DMS 273 treated with DMSO at 0.1 percent for 48 hours (cell line): ENCODE measurements at places on chromosomes 3 and 15.

DNA sequence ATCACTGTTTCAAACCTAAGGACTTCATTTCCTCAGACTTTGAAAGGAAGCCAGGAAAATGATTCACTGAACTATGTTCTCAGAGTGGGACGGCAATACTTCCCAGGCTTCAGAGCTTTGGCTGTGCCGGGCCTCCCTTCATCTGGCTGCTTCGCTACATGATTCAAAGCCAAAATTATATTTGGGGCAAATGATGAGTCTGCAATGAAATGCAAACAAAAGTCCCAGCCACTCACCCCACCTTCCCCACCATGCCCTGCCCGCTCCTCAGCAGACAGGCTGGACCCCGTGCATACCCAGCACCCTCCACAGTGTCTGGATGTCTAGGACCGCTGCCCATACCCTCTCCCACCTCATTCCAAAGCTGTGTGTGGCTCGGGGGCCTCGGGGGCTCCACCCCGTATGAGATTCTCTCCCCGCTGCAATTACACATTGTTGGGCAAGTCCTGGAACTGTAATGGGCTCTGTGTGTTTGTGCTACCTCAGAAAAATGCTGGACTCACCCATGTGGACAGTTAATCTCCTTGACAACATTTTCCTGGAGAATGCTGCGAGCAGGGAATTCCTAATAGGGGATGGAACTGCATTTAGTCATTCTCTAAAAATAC, 32.2 kb downstream of the ATP10A start:
- no peak for DNase-seq

DNA sequence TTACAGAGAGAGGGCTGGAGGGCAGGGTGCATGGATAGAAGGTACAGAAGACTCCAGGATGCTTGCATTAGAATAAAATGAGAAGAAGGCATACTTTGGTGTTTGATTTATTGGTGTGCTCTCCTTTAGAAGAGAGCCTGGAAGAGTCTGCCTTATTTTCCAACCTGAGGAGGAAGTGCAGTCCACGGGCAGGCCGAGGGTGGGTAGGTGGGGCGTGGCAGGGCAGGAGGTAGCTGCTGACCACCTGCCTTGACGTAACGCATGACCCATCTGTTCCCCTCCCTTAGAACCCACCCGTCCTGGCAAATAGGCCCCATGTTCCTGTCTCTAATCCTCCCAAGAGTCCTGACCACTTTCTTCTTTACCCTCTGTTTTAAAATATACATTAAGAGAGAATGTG, 222.3 kb upstream of the LYSMD4 start:
- no peak for DNase-seq

GRCh38 chr3:71846185-71846584, 61.2 kb upstream of the PROK2 start:
- DNase-seq: no peak

- DNase-seq: no peak
Measured at GRCh38 chr3:12275974-12276650, 12.8 kb upstream of the PPARG start.

DNA sequence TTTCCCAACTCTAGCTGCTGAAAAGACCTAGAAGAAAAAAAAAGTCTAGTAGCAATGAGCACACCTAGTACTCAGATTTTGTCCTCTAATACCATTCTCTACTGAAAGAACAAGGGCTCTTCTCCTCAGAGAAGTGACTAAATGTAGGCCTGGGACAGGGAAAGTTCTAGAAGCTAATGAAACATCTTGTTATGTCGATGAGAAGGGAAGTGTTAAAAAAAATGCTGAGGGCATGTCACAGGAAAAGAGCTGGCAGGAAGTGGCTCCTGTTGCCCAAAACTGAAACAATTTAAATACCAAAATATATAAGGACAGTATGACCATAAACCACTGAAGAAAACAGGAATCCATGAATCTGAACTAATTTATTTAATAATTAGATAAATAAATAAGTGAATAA, 581.4 kb upstream of the TBL1XR1 start:
- no peak for DNase-seq

DNA sequence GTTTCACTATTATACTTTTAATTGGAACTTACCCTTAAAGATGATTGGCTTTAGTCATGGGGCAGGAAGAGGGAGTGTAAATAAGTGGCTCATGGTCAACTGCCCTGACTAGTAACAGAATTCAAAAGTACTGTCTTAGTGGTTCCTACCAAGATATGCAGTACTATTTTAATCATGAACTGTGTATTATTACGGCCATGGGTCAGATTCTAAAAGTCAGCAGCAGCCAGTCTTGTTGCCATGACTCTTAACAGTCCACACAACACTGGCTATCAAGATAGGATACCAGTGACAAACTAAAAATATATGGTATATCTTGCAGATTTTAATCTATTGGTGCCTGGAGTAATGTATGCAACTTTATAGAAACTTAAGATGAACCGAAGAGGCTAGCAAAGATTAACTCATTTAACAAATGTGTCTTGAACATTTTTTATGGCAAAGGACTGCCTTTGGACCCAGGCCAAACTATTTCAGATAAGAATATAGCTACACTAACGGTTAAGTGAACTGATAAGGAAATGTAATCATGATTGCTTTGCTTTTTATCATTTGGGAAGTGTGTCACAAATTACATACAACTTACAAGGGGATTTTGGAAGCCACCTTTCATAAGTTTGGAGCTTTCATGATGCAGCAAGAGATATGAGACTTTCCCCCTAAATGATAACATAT, 163.7 kb downstream of the TCF12 start:
- no peak for DNase-seq

GRCh38 chr15:70437089-70437488, 326.3 kb downstream of the UACA start:
- no peak for DNase-seq

- no peak for DNase-seq
Measured at GRCh38 chr15:37824717-37825382, 109.6 kb upstream of the TMCO5A start.

DNA sequence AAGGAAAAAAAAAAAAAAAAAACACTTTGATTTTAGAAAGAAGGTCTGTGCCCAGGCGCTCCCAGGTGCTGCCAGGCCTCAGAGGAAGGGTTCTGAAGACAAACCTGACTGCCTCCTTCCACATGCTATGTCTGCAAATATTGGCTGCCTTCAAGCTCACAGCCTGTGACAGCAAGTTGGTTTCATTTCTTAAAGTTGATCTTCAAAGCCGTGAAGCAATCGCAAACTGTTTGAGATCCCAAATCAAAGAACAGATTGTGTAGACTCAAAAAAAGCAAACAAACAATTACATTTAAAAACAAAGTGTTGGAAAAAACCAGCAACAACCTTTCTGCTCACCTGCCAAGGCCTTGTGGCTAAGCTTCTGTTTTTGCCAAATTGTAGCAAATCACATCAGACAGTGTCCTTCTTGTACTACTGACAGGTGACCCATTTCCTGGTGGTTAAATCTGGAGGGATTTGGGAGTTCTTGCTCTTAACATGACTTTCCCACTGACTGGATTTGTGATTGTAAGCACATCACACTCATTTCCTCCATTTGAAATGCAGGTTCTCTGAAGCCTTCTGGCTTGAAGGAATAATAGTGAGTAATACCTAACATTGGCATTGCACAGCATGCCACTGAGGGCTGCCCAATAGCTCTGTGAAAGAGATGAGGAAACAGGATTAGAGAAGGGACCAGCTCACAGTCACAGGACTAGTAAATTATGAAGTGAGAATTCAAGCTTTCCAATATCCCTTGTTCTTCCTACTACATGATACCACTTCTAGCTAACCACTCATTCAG, 502.4 kb downstream of the LPP start:
- no peak for DNase-seq

- DNase-seq: no peak
Measured at GRCh38 chr3:30614943-30615342, 8.5 kb downstream of the TGFBR2 start.

- DNase-seq: no peak
Measured at GRCh38 chr3:185715091-185715490, 109.8 kb downstream of the IGF2BP2 start.

- DNase-seq: no peak
Measured at GRCh38 chr3:64905906-64906410, 218.2 kb upstream of the ADAMTS9 start.

DNA sequence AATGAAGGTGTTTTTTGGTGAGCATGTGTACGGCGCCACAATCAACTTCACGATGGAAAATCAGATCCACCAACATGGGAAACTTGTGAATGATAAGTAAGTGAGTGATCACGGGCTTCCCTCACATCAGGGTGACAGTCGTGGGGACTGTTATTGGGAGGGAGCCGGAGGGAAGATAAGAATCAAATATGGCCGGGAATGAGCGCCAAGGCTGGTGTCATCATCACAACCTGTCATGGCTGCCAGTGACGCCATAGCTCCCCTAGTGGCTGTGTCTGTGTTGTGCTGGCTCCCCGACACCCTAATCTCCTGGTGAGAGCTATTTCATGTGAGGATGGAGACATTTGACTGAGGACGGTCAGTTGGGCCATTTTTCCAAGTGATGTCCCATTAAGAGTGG, 168.5 kb downstream of the SV2B start:
- DNase-seq: no peak

- no peak for DNase-seq
Measured at GRCh38 chr3:32022947-32023346, 41.4 kb downstream of the ZNF860 start.

- no peak for DNase-seq
Measured at GRCh38 chr3:135261214-135261775, 466.2 kb downstream of the EPHB1 start.

DNA sequence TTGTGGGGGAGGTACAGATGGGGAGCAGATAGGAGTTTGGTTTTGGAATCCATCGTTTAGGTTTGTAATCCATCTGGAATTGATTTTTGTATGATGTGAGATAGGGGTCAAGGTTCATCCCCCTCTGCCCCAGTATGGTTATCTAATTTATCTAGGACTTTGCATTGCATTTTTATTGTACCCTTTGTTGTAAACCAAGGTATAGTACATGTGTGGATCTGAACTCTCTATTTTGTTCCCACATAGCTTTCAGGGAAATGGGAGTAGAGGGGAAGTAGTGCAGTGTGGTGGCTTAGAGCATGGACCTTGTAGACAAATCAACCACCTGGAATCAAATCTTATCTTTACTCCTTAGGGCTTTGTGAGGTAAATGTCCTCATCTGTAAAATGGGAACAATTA, 65.7 kb downstream of the RAD54L2 start:
- no peak for DNase-seq

- DNase-seq: no peak
Measured at GRCh38 chr15:78033864-78034263, 43.6 kb downstream of the TBC1D2B start.

- DNase-seq: no peak
Measured at GRCh38 chr15:51060030-51060673, 34.6 kb downstream of the TNFAIP8L3 start.

- DNase-seq: no peak
Measured at GRCh38 chr3:178072391-178073305, 463.6 kb upstream of the KCNMB2 start.

DNA sequence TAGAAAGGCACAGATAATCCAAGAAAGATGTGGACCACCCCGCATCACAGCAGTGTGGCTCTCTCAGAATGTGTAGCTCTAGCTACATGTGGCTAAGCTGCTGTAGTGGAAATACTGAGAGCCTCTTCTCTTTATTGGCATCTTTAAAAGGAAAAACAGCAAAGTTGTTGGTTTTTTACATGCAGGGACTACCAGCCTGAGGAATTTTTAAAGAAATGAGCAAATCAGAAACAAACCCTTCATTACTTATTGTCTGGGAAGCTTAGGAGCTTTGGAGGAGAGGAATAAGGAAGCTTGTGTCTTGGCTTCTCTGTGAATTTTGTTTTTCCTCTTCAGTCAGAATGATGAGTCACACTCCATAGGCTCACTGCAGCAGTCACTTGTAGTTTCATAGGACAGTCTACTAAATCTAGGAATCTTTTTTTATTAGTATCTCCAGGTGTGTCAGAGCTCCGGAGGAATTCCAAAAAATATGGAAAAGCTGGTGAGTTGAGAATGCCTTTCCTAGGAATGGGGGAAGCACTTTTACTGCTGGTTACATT, 27.5 kb downstream of the POLG start:
- DNase-seq: no peak

DNA sequence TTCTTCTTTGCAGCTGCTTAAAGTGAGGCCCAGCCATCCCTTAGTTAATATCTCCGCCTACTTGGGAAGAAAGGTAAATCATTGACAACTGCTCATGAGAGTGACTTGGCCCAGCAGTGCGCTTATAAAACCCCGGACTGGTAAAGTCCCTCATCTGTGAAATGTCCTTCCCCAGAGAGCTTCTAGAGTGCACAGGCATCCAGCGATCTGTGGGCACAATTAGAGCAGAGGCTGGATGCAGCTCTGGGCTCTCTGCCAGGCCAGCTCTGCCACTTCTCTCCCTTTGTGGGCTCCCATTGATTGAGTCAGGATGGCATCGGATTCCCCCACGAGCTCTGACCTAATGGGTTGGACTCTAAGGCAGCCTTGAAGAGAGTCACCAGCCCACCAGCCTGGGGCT, 219.0 kb upstream of the LINGO1 start:
- DNase-seq: no peak

GRCh38 chr15:92603743-92604470, 51.7 kb downstream of the FAM174B start:
- no peak for DNase-seq

GRCh38 chr3:2484162-2485026, 385.7 kb downstream of the CNTN4 start:
- DNase-seq: no peak

GRCh38 chr3:100155128-100155527, 40.8 kb upstream of the FILIP1L start:
- DNase-seq: no peak

DNA sequence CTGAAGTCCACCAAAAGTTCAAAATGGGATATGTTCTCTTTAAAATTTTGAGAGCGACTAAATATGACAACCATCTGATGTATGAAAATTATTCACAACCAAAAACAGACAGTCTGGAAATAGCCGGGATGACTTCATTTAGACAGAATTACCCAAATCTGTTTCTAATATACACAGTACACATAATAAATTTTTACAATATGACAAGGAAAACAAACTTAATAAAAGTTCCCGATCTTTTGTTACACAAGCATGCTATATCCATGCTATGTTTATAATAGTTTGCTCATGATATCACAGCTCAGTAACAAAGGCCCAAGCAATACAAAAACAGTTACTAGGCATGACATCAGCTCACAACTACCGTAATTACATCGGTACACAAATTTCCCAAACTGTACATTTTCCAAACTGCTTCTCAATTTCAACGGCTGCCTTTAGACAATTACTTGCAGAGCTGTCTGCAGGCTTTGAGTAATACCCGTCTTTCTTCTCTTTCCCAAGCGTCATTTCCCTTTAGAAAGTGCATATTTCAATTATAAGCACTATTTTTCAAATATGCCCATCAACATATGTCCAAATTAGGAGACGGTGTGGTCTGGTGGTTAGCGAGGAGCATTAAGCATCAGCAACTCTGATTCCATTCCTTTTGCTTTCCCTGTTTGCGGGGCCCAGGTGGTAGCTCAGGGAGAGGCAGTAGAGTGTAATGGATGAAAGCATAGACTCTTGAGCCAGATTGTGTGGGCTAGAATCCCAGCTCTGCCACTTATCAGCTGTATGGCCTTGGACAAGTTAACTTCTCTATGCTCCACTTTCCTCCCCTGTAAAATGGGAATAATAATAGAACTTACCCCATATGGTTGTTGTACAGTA, 481.2 kb downstream of the FOXP1 start:
- DNase-seq: no peak

- DNase-seq: no peak
Measured at GRCh38 chr3:156358232-156358631, 196.7 kb downstream of the SSR3 start.

GRCh38 chr3:30681649-30682211, 75.3 kb downstream of the TGFBR2 start:
- no peak for DNase-seq
